ENCODE measurements at places on chromosomes 16 and 17. TPM values are rescaled to one million over a fixed set of nuclear protein-coding genes. Genes with fewer than 3 reads are reported as not detected.
A peak's percentile ranks its signal among the peaks of the same experiment; 100 is the strongest.

Gene CACNG4
- total RNA-seq, result not detected

- no peak for DNase-seq
These were observed 10.7 kb downstream of the ACSF3 start for GRCh38 chr16:89104303-89104702.

- no peak for DNase-seq
These were observed 19.0 kb upstream of the OSGIN1 start for GRCh38 chr16:83933885-83934683.

- DNase-seq, result no peak
These were observed 87.8 kb upstream of the CDH5 start for GRCh38 chr16:66278604-66279262.

DNA sequence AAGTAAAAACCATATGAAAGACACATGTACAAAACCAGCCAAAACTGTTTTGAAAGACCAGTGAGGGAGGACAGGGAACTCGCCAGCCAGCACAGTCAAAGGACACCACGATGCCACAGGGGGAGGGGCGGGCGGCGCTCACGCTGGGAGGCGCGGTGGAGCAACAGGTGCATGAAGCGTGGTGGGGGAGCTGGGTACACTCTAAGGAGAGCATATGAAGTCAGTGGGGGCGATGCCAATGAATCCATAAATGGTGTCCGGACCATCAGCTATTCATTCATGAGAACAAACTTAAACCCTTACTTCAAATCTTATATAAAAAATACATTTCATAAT is 101.0 kb upstream of the DNAH17 start:
- no peak for DNase-seq

GRCh38 chr17:50918933-50919296 is 52.8 kb upstream of the TOB1 start:
- peak; percentile 59 for DNase-seq

Gene PFN1
- 1,379 TPM for total RNA-seq

Gene TNP2
- total RNA-seq, result not detected

- no peak for DNase-seq
These were observed 26.4 kb upstream of the MRPS23 start for GRCh38 chr17:57876023-57876865.

DNA sequence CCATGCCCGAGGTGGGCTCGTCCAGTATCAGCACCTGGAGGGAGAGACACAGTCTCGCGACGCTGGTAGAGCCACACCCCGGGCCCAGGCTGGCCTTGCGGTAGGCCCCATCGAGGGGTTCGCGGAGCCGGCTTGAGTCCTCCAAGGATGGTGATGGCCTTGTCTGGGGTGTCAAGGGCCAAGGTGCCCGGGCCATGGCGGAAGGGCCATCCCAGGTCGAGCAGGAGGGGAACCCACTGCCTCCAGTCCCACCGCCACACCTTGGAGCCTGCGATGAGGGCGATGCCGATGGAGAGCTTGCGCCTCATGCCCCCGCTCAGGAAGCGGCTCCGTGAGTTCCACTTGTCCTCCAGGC is 29.6 kb upstream of the RNPS1 start:
- DNase-seq, result no peak

Gene TBC1D3I
- 1.3 TPM for total RNA-seq

Gene ALOX12B
- 0.58 TPM for total RNA-seq

DNA sequence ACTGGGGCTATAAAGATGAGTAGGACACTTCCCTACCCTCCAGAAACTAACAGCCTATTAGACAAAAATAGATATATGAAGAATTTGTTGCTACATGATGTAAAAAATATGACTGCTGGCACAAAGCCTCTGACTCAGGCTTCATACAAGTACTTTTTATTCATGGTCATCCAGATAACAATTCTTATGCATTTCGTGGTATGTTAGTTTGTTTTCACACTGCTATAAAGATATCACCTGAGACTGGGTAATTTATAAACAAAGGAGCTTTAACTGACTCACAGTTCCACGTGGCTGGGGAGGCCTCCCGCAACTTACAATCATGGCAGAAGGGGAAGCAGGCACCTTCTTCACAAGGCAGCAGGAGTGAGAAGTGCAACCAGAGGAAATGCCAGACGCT is 112.5 kb upstream of the HLF start:
- no peak for DNase-seq

GRCh38 chr16:78290872-78291591 is 191.6 kb downstream of the WWOX start:
- no peak for DNase-seq

Gene SOX15
- total RNA-seq, result not detected

GRCh38 chr16:25081702-25082101 is 29.8 kb upstream of the LCMT1 start:
- DNase-seq, result no peak

Gene GALNS
- 65.7 TPM for total RNA-seq

Gene KCNH4
- 0.20 TPM for total RNA-seq

- DNase-seq, result peak; percentile 85
These were observed at the start of gene BBS2 for GRCh38 chr16:56519459-56520250. Gene BBS2, minus strand, starts transcription at chr16:56520024. Its CDS starts 162 bp downstream, at chr16:56519862.

DNA sequence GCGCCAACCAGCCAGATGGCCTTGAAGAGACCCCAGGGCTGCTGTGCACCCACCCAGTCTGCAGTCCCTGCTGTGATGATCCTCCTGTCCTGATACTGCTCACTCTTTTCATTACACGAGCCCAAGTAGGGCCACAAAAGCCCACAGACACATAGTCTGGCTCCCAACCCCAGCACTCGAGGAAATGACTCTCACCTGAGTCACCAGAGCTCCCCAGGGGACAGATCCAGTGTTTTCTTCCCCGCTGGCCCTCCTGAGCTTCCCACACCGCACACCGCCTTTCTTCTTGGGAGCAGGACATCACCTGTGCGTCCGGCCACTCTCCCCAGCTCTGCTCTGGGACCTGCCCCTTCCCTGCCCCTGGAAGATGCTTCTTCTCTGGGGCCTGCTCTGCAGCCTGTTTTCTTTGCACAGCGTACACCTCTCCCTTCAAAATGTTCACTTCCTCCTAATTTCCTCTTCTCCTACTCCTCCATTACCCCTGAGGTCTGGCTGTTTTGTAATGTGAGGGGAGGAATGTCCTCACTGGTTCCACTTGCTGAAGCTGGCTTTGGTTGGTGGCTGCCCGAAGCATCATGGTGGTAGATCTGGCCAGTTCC is 2.0 kb upstream of the SCN4A start:
- no peak for DNase-seq

- DNase-seq, result no peak
These were observed 54.1 kb downstream of the CES1 start for GRCh38 chr16:55778757-55779156.

Data from natural killer cell (primary cell).